Stimulated activated CD4-positive, alpha-beta T cell treated with anti-CD3 and anti-CD28 coated beads, Interleukin-2, amount 100 ng/mL, for 24 hours (primary cell): ENCODE measurements at places on chromosomes 16 and 17.

- DNase-seq: no peak
Measured at GRCh38 chr17:81483085-81483861, 29.3 kb downstream of the ACTG1 start.

DNA sequence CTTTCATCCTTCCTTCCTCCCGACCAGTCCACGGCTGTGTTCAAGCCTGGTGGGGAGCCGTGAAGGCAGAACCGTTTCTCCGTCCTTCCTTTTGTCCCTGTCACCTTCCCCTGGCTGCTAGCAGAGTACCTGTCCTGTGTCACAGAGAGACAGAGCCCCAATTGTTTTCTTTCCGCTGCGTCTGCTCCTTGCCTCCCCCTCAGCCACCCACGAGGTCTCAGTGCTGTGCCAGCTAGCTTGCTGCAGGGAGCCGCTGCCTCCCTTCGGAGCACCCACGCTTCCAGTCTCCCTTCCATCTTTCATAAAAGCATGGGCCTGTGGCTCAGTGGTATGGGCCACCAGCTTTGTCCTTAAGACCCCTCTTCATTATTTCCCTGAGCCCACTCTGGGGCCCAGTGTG, 62.2 kb downstream of the MPRIP start:
- DNase-seq: no peak

DNA sequence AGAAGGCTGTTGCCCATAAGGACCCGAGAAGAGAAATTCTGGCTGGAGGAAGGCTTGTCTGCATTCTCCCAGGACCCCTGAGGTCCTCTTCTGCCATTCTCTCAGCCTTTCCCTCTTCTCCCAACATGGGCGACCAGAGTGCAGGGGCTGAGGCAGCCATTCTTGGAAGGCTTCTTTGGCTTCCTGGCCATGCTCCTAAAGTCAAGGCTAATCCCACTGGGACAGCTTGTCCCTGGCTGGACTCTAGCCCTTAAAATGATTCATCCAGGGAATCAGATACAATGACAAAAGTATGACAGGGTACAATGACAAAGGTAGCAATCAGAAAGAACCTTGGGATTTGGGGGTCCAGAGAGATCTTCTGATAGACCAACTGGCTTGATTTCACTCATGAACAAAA, 26.8 kb downstream of the SRL start:
- DNase-seq: no peak

DNA sequence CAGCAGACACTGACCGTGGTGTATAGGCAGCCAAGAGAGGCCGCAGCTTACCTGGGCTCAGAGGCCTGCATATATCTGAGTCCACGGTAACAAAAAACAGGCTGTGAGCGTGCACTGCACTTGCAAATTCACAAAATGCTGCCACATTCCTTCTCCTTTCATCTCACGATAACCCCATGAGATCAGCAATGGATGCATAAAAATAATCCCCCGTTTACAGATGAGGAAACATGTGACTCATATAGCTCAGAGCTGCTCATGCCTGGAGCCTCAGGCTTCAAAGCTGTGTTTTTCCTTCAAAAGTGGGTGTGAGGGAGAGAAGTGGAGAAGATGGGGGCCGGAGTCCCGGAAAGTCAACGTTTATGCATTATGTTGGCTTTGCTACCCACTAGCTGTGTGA, 118.3 kb upstream of the FOXF1 start:
- no peak for DNase-seq

GRCh38 chr16:11252482-11252931, 3.5 kb downstream of the SOCS1 start:
- DNase-seq: peak; percentile 38

DNA sequence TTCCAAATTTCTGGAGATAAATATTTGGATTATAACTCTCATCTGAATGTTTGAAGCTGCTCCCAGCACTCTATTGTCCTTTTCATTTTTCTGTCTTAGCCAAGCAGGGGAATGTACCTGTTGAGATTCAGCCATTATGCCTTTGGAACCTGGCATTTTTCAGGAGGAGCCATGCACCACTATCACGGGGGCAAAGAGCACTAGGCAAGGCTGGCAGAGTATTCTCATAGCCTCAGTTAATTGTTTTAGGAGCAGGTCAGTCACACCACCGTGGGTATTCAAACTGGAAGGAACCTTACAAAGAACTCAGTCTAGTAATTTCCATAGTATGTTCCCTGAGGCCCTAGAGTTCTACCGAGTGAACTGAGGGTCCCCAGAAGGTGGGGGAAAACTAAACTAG, 348.9 kb downstream of the TMEM114 start:
- no peak for DNase-seq

GRCh38 chr17:71163121-71163812, 957.6 kb upstream of the SOX9 start:
- no peak for DNase-seq

GRCh38 chr16:61366006-61366405, 670.2 kb downstream of the CDH8 start:
- no peak for DNase-seq

GRCh38 chr16:66750279-66751052, 943 bp downstream of the DYNC1LI2 start:
- no peak for DNase-seq

DNA sequence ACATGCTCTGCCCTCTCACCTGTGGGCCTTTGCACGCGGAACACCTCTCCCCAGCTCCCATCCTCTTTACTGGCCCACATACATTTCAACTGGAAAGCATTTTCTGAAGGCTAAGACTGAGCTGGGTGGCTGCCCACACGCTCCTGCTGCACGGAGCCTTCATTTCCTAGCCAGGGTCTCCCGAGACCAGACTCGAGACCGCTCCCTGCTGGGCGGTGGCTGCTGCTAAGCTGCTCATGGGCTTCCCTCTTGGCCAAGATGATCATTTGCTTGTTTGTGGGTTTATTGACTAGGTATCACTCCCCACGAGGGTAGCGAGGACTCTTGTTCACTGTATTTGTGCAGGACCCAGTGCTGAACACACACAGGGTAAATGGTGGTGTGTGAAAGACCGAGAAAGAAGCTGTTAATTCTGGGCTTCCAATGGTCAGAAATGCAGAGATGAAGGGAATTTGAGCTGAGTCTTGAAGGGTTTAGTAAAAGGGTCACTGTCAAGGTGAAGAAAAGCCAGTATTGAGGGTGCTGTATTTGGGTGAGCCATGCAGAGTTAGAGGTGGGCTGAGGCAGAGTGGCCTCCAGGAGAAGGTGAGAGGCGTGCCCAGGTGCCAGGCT, 907 bp downstream of the TRAPPC2L start:
- DNase-seq: peak; percentile 79

GRCh38 chr17:41284546-41284945, 9.0 kb downstream of the KRTAP9-7 start:
- DNase-seq: no peak

DNA sequence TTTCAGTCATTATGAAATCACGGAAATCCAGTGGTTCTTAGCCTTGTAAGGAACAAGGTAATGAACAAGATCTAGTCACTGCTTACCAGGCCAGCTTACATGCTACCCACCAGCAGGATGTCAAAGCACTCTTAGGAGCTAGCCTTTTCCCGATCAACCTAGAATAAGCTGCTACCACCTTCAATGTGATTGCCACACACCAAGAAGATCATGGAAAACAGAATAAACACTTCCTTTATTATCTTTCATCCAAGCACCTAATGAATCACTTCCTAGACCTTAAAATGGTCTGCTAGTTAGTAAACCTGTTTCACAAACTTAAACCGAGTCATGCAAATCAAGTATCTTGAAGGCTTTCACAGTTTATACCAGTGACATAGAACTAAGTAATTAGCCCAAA, 5.0 kb downstream of the BBS2 start:
- no peak for DNase-seq

- DNase-seq: peak; percentile 75
Measured at GRCh38 chr16:70395345-70395901, 43.5 kb downstream of the ST3GAL2 start.

DNA sequence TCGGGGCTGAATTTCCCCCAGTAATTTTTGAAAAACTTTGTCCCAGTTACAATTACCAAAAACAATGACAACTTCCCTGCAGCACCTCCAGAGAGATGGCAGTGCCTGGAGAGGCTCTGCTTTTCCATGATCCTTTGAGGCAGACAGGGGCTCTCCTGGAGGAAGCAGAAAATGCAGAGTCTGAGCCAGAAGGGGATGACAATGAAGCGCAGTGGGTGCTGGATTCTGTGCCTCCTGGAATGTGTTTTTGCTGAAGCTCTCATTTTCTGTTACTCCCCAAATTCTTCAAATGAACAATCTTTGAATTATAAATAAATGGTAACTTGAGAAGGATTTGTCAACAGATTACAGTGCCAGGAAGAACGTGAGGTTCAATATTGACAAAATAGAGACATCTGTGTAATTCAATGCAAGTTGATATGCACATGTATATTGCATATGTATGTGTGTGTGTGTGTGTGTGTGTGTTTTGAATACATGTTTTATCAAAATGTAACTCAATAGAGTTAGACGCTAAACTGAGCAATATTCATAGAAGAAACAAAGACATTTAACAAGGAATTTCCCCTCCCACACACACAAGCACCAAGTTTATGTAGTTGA, 9.7 kb upstream of the RUSF1 start:
- DNase-seq: no peak

GRCh38 chr16:87681981-87682570, 79.8 kb downstream of the JPH3 start:
- DNase-seq: peak; percentile 30

GRCh38 chr16:73565263-73565662, 517.3 kb upstream of the ZFHX3 start:
- DNase-seq: no peak

DNA sequence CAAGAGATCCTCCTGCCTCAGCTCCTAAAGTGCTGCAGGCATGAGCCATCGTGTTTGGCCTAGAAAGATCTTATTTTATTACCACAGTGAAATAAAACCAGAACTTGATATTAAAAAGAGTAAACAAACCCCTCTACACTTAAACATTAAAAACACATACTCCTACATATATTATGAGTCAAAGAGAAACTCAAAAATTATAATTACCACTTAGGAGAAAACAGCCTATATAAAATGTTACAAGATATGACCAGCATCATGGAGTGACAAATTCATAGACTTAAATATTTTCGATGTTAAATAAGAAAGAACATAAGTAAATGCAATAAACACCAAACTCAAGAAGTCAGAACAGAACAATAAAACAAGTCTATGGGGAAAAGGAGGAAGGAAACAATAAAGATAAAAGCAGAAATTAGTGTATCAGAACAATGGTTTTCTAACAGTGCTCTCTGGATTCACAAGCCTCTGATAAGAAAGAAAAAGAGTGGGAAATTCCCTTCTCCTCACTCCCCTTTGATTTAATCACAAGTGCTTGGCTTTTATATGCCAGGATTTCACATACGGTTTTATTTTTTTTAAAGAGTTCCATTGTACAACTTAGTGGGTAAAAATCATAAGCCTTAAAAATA, 23.0 kb downstream of the SKAP1 start:
- no peak for DNase-seq

GRCh38 chr17:82148997-82149396, 51.0 kb upstream of the FASN start:
- DNase-seq: no peak
